Suprapubic skin (tissue), 4 donors: ENCODE measurements at places on chromosomes 12 and 14.
A peak's percentile ranks its signal among the peaks of the same experiment; 100 is the strongest.

DNA sequence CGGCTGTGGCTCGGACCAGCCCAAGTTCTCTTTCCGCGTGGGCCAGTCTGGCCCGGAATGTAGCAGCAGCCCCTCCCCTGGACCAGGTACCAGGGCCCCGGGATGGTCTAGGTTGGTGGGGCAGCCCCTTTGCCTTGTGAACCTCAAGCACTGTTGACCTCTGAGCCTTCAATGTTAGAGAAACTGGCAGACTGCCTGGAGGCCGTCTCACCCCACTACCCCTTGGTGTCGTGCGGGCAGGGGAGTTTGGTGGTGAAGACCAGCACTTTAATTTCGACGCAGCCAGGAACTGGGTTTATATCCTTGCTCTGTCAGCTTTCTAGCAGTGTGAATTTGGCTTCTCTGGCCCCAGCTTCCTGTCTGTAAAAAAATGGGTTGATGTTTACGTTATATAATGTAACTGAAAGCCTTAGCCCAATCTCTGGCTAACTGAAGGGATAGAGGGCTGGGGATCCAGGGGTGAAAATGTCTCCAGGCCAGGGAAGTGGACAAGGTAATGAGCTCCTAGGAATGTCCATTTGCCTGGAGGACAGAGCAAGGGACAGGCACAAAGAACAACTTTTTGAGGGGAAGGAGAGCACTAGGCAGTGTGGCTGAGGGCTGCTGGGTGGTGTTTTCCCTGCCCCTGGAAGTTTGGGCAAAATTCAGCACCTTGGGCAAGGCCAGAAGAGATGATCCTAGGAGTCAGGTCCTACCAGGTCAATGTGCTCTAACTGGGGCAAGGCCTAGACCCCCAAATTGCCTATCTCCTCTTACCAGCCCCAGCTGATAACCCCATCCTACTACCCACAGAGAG is 11.4 kb downstream of the MCRS1 start:
- no peak for DNase-seq

GRCh38 chr12:6367065-6367968 is 8.0 kb downstream of the SCNN1A start:
- DNase-seq, result no peak

GRCh38 chr12:47820631-47821345 is 1.1 kb upstream of the HDAC7 start:
- peak; percentile 93 for DNase-seq

DNA sequence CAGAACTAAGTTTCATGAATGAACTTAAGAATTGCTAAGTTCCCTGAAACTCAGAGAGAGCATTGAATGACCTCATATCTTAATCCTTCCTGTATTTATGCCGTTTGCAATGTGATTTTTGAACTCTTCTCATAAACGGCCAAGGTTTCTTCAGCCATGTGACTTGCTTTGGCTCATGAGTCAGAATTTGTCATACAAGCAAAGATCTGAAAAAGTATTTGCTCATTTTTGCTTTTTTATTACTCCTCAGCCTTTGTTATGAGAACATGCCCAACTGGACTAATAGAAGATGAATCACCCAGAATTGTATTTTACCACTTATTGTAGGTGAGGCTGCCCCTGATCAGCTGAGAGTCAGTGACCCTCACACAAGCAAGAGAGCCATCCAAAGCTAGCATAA is 693.8 kb downstream of the BCL11B start:
- DNase-seq, result no peak

DNA sequence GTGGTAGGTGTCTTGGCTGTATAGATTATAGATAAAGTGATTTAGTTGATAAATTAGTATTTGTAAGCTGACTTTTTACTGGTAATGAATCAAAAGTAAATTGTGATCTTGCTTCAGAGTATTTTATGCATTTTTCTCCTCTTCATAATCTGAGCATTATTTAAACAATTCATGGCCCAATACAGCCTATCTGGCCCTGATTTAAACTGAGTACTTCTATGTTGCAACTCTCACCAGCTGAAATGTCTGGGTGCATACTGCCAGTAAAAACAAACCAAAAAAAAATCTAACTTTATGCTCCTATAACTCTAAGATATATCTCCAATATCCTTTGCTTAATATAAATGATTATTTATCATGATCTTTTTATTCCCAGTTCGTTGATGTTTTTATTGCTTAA is 86.6 kb downstream of the MIA2 start:
- DNase-seq, result no peak

DNA sequence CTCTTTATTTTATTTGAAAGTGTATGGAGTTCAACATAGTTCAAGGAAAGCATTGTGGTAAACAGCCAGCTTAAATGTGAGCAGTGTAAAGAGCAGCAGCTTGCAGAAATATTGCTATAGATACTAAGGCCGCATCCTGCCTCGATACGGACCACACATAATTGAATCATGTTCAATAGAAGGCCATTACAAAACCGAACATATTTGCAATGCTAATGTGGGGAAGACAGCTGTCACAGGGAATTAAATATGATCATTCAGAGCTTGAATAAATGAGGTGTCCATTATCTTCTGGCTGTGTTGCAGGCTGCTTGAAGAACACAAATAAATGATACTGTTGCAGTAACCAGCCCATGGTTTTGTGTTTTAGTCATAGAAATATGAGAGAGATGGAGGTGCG is 173.2 kb downstream of the BRMS1L start:
- DNase-seq, result no peak

DNA sequence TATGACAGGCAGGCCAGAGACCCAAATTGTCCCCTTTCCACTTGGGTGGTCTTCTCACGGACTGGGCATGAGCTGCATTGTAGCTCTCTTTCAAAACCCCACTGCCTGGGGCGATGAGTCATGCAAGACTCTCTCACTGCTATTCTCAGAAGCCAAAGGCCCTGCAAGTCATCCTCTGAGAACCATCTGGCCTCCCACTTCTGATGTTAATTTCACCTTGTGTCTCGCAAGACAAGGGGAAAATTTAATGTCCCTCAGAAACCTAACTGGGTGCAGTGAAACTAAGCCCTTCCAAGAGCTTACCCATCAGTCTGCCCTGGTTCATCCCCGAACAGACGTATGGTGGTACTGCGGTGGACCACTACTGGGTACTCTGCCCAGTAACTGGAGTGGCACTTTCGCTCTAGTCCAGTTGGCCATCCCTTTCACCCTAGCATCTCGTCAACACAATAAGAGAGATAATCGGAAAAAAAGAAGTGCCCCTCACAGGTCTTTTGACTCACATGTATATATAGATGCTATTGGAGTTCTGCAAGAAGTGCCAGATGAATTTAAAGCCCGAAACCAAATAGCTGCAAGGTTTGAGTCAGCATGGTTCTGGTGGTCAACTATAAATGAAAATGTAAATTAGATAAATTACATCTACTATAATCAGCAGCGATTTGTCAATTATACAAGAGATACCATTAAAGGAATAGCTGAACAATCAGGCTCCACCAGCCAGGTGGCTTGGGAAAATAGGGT is 31.3 kb upstream of the LALBA start:
- no peak for DNase-seq

DNA sequence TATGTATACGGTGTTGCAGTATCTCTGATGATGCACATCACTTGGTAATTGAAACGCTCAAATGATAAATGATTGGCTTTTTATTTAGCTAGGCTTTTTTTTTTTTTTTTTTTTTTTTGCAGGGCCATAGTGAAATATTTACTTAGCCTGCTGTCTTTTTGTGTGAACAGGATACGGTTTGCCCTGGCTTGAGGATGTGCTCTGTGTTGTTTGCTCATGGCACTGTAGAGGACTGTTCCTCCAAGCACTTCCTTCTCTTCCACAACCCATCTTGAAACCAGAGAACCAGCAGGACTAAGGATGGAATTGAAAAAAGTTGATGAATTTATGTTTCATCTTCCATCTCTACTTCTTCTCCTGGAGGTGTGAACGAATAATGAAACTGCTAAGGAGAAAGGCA is 15.5 kb upstream of the SSPN start:
- DNase-seq, result no peak

DNA sequence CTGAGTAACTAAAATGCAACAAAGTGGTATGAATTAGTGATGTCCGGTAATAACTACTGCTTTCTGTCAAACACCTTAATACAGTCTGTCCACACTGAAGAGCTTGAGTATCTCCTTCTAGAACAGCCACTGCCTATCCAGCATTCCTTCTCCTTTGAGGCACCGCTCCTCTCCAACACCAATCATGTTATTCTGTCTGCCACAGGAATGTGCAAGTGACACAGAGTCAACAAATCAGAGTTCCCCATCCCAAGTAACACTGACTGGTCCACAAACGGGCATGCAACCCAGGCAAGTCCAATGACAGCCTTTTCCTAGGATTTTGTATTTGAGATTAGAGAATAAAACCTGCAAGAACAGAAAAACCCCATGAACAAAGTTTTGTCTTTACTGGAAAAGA is 3.8 kb downstream of the GXYLT1 start:
- no peak for DNase-seq

DNA sequence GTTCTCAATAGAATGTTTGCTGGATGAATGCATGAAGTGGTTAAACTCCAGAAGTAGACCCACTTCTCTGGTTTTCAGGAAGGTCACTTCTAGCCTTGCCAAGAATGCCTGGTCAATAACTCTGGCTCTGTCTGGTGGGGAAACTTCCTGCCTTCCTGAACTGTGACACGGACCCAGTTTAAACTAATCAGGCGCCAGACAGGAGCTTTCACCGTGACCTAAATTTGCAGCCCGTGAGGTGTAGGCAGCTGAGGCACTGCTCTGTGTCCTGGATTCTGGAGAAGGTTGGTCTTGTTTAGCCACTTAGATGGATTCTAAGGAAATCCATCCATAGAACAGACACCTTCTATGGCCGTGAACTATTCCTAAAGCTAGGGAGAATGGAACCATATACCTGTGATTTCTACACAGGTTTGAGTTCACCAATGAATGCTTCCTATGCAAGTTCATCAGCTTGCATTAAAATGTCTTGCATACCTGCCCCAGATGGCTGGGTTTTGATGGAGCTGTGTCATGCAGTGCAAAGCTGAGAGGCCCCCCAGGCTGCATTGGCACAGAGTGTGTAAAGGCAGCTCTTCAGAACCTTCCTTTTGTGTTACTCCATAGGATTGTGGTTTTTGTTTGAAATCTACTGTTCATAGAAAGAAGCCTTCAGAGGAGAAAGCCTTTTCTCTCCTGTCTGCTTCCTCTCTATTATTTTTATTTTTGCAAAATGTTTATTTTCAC is 4.4 kb downstream of the CHST11 start:
- no peak for DNase-seq

DNA sequence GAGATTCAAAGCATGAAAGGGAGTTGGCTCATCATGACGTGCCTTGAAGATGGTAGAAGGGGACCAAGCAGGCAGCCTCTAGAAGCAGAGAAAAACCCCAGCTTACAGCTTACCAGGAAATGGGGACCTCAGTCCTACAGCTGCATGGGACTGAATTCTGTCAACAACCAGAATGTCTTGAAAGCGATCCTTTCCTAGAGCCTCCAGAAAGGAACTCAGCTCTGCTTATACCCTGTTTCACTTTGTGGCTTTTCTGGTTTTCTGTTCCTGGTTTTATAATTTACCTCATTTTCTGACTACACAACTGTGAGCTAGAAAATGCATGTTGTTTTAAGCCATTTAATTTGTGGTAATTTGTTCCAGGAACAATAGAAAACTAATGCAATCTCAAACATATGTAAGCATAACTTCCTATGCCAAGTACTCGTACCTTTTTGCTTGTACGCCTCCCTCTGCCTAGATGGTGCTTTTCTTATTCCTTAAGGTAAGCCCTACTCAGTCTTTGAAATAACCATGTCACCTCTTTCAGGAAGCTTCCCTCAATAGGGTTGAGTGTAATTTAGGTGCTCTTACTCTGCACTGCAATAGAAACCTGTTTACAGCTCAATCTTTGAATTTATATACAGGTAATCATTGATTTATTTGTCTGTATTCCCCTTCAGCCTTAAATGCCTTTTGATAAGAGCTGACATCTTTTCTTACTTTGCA is 348.8 kb downstream of the TMEM117 start:
- DNase-seq, result no peak

DNA sequence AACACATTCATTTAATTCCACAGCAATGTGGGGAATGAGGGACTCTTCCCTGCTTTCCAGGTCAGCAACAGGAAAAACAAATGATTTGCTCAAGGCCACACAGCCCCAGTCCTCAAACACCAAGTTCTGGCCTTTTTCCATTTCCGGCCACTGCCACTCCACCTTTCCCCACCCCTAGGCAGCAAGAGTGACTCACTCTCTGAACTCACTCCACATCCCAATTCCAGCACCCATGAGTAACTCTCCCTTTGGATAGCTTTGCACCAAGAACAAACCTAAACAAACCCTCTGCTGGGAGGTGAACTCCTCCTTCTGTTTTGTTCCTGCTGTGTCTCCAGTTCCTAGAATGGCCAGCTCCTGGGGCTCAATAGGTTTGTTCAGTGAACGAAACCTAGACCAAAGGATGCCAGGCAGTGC is 30.4 kb upstream of the PLEKHG6 start:
- peak; percentile 71 for DNase-seq

GRCh38 chr14:66247662-66248193 is 238.4 kb upstream of the CCDC196 start:
- DNase-seq, result no peak

GRCh38 chr12:89067421-89068187 is 284.7 kb downstream of the DUSP6 start:
- DNase-seq, result no peak
